Activated CD8-positive, alpha-beta memory T cell treated with anti-CD3 and anti-CD28 coated beads for 1 hour (primary cell): ENCODE measurements at places on chromosomes 3 and 15.

DNA sequence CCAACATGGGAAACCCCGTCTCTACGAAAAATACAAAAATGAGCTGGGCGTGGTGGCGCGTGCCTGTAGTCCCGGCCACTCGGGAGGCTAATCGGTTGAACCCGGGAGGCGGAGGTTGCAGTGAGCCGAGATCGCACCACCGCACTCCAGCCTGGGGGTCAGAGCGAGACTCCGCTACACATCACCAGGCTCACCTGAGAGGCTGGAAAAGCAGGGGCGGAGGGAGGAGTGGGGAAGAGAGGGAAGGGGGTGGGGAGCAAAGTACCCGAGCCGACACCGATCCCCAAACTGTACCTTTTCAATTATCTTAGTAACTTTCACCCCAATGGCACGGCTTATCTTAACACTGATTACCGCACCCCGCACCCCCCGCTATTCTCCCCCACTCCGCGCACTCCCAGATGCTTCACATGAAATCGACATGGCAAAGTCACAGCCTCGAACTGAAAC, 46.4 kb upstream of the SYNM start:
- no peak for DNase-seq

GRCh38 chr3:195238081-195238571, 32.8 kb downstream of the XXYLT1 start:
- no peak for DNase-seq

DNA sequence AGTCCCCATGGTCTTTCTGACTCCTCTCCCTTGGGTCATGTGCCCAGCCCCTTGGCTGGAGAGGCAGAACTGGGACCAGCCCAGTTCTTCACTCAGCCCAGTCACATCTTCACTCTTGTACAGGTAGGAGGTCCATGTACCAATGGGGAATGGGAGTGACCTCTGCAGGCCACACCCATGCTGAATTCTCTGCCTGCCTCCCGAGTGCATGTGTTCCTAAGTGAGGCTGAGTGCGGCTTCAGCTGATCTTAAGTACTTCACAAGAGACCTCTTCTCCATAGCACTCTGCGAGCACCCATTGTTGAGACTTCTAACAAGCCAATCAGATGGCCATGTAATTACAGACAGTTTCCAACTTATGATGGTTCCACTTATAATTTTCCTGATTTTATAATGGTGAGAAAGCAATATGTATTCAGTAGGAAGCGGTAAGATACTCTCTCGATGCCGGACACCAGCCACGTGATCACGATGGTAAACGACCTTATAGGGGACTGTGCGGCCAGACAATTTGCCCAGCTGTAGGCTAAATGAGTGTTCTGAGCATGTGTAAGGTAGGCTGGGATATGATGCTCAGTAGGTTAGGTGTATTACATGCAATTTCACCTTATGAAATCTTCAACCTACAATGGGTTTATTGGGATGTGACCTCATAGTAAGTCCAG, 112.1 kb downstream of the KLF13 start:
- DNase-seq, result no peak

GRCh38 chr3:114375608-114376421, 82.0 kb downstream of the TIGIT start:
- no peak for DNase-seq

DNA sequence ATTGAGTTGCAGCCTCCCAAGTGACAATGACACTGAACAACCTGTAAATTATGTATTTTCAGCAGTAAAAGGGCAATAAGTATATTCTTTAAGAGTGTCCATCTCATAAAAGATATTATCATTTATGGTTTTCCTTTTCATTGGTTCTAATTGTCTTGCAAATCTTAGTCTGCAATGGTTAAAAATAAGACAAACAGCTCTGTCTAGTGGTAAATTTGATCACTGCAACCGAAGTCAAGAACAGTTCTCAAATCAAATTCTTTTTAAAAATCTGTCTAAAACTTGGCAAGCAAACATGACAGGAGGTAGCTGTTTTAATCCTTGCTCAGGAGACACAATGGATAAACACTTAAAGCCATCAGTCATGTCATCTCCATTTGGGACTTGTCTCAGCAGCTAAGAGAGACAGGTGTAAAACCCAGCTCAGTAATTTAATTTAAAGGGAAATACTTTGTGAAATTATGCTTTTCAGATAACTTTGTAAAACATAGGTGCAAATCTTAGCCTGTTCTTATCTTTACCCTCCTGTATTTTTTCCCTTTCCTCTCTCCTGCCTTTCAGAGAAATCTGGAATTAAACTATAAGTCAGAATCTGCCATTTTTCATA, 150.3 kb upstream of the ARHGEF26 start:
- DNase-seq, result no peak

DNA sequence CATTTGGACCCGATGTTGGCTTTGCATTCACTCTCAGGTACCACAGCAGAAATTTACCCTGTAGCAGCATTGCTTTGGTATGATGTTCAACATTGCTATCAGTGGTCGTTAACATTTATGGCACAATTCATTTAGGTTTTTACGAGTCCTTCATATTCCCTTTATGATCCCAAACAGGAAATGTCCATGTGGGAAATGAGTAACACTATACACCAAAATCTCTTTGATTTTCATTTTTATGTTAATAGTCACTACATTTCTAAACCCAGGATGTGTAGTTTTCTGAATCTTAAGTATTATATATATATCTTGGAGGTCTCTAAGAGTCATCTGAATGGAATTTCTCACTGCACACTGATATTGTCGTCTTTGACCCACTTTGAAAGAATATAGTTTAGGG, 78.5 kb upstream of the RBMS3 start:
- no peak for DNase-seq

- no peak for DNase-seq
These were observed 35.1 kb upstream of the EIF3J start for GRCh38 chr15:44501768-44502366.

DNA sequence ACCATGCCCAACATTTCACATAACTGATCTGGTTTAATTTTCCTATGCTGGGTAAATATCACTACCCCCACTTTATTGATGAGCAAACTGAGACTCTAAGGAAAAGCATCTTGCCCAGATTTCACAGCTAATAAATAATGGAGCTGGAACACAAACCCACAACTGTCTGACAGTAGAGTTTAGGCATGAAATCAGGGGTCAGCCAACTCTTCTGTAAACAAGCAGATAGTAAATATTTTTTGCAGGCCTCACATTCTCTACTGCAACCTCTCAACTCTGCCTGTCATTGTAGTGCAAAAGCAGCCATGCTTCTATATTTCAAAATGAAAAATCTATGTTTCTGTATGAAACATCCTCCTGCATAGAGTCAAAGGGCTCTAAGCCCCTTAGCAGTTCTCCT, 111.5 kb downstream of the ERC2 start:
- no peak for DNase-seq

DNA sequence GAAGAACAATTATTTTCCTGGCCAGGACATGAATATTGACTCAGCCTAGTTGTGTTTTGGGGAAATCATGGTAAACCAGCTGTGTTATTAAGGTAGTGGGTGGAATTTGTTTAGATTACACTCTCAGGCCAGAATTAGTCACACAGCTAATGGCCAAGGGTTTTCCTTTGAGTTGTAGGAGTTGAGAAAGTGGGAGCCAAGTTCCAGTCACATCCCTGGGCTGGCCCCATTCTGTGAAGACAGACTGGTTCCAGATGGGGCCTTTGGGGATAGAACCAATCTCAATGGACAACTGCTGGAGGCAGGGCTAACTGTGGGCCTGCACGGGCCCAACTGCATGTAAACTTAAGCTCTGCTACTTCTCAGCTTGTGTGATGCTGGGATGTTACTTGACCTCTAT, 1.4 kb upstream of the RASL12 start:
- no peak for DNase-seq

DNA sequence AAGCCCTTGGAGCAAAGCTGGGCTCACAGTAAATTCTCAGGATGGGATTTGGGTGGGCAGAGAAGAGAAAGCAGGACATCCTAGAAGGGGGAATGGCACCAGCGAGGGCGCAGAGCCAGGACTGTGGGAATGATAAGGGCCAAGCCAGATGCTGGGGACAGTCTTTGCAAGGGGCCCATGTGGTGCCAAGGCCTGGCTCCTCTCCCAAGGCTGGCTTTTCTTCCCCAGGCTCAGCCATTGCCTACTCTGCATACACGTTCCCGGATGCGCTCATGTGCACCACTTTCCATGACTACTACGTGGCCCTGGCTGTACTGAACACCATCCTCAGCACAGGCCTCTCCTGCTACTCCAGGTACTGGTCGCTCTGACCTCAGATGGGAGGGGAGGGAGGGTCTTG, 24.7 kb upstream of the KIF23 start:
- DNase-seq, result no peak

DNA sequence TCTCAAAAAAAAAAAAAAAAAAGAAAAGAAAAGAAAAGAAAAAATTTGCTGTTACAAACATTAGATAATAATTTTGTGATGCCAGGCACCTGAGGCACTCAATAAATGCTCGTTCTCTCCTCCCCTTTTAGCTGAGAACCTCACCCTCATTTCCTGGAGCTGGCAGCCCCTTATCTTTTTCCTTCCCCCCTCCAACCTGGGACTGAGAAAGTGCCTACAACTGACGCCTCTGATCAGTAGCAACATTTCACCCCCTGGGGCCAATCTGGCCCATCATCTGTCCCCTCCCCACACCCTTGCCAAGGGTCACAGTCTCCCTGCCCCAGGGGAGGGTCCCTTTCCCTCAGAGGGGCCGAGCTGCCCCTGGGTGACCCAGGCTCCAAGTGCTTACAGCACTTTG, 12.6 kb upstream of the RNU6-1 start:
- no peak for DNase-seq

DNA sequence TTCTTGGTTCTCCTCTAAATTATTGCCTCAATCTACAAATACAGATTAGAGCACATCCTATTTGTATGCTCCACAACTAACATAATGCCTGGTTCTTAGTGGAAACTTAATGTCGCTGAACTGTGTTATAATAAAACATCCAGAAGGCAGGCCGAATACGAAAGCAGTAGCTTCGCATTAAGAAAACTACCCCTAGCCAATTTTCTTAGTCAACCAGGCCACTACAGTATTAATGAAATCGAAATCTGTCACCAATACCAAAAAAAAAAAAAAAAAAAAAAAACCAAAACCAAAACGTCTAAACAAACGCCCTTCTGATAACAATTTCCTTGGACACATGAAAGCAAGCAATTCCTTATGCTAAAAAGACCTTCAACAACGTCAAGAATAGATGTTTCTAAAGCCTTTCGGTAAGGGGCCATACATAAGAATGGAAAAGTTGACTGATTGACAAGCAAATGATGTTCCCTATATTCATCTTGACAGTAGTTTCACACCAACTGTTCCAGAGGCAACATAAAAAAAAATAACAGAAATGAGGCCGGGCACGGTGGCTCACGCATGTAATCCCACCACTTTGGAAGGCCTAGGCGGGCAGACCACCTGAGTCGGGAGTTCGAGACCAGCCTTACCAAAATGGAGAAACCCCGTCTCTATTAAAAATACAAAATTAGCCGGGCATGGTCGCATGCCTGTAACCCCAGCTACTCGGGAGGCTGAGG, 1.3 kb downstream of the DENND6A start:
- no peak for DNase-seq

GRCh38 chr3:105616374-105617121, 249.8 kb downstream of the ALCAM start:
- no peak for DNase-seq

GRCh38 chr3:23036728-23037127, 166.4 kb upstream of the UBE2E2 start:
- DNase-seq, result no peak

DNA sequence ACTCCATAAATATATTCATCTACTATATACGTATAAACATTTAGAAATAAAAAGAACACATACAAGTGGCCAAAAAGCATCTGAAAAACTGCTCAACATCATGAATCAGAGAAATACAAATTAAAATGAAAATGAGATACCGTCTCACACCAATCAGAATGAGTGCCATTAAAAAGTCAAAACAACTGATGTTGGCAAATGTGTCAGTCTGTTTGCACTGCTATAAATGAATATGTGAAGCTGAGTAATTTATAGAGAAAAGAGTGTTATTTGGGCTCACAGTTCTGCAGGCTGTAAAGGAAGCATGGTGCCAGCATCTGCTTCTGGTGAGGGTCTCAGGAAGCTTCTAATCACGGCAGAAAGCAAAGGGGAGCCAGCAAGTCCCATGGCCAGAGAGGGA, 620.3 kb upstream of the CCDC54 start:
- no peak for DNase-seq
